ENCODE measurements at places on chromosomes 16 and 17. TPM values are rescaled to one million over a fixed set of nuclear protein-coding genes. Genes with fewer than 3 reads are reported as not detected.

Gene KRT25
- total RNA-seq = not detected

Gene SMIM36
- total RNA-seq = not detected

Gene APOBR
- total RNA-seq = 3.2 TPM

Gene DNAAF1
- 4.8 TPM for total RNA-seq

Gene PIMREG
- total RNA-seq = 1.7 TPM

GRCh38 chr16:58094791-58095574 is 34.2 kb downstream of the CFAP20 start:
- H3K4me1 ChIP-seq = no peaks in the 10 kb centered on the region
- no peaks in the 10 kb centered on the region for H3K27me3 ChIP-seq
- H3K36me3 ChIP-seq = no peaks in the 10 kb centered on the region
- no peak overlapping the region for H3K27ac ChIP-seq

GRCh38 chr17:39461926-39462569 is 762 bp downstream of the CDK12 start:
- DNase-seq = peak; percentile 79
- peak overlapping the region; percentile 96 for H3K27ac ChIP-seq
- H3K27me3 ChIP-seq = no peaks in the 10 kb centered on the region

DNA sequence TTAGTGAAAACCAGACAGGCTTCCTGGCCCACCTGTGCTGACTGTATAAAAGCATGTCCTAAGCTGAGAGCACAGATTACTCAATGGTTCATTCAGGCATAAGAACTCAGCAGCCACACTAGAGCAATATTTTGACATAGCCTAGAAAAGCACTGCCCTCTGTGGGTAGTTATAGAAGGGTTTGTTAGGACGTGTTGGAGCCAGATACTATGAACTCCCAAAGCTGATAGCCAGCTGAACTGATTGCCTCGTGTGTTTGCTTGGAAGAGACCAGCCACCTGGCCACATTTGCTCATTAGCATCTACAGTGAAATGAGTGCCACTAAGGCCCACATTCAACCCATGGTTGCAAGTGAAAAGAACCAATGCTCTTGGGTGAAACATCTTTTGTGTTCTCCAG is 30.8 kb upstream of the ABCA5 start:
- no peak for DNase-seq
- no peak overlapping the region for H3K27ac ChIP-seq
- no peaks in the 10 kb centered on the region for H3K36me3 ChIP-seq
- H3K27me3 ChIP-seq = no peaks in the 10 kb centered on the region

- no peak for DNase-seq
- H3K36me3 ChIP-seq = no peaks in the 10 kb centered on the region
- H3K4me1 ChIP-seq = no peaks in the 10 kb centered on the region
- no peaks in the 10 kb centered on the region for H3K27me3 ChIP-seq
Measured at GRCh38 chr16:79509211-79509631, 91.3 kb downstream of the MAF start.

DNA sequence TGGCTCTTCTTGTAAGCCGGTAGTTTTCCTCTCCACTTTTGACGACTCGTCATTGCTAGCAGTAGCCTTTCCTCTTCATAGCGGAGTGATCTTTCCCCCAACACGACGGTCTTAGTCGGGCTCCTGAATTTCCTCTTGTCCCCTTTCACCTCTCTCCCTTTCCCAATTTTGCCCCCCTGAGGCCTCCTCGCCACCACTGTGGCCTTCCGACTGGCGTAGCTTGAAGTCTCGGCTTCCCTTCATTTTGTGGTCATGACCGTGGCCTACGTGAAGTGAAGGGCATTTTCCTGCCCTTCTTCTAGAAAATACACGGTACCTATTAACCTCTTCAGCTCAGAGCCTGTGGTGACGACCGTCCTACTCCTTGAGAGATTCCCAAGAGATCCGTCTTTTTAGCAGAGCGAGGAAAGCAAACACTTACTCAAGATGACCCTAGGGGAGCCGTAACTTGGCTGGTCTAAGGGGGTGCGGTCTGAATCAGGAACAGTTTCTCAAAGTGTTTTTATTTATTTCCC is 787 bp downstream of the PRKAR1A start:
- H3K27me3 ChIP-seq = no peaks in the 10 kb centered on the region
- no peak for DNase-seq
- peaks cover 2% of the 10 kb centered on the region for H3K4me1 ChIP-seq
- peak overlapping the region; percentile 93 for H3K4me3 ChIP-seq
- peak overlapping the region; percentile 95 for H3K27ac ChIP-seq

DNA sequence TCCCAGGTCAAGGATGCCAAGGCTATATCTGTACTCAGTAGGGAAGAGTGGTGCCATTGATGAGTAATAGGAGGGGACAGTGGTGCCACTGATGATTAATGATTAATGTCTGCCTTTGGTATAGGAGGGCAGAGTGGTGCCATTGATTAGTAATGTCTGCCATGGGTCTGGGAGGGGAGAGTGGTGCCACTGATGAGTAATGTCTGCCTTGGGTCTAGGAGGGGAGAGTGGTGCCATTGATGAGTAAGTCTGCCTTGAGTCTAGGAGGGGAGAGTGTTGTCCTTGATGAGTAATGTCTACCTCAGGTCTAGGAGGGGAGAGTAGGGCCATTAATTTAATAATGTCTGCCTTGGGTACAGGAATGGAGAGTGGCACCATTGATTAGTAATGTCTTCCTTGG is 507.8 kb upstream of the EEF2KMT start:
- DNase-seq = no peak
- no peaks in the 10 kb centered on the region for H3K36me3 ChIP-seq
- no peaks in the 10 kb centered on the region for H3K27me3 ChIP-seq
- no peak overlapping the region for H3K27ac ChIP-seq
- no peak overlapping the region for H3K4me3 ChIP-seq

GRCh38 chr17:18859256-18859655 is 1.3 kb downstream of the PRPSAP2 start:
- no peaks in the 10 kb centered on the region for H3K36me3 ChIP-seq
- no peak for DNase-seq
- no peak overlapping the region for H3K27ac ChIP-seq
- H3K4me3 ChIP-seq = peak overlapping the region; percentile 64

Data from kidney (tissue), 22 donors.